Muscle of arm (tissue), 14 donors: ENCODE measurements at places on chromosomes 3 and 15. TPM values are rescaled to one million over a fixed set of nuclear protein-coding genes. Genes with fewer than 3 reads are reported as not detected.

- no peak for DNase-seq
Observed at GRCh38 chr3:4138786-4139431, 164.3 kb upstream of the SETMAR start.

GRCh38 chr3:112847692-112848091, 1.0 kb upstream of the CD200R1L start:
- DNase-seq = no peak

DNA sequence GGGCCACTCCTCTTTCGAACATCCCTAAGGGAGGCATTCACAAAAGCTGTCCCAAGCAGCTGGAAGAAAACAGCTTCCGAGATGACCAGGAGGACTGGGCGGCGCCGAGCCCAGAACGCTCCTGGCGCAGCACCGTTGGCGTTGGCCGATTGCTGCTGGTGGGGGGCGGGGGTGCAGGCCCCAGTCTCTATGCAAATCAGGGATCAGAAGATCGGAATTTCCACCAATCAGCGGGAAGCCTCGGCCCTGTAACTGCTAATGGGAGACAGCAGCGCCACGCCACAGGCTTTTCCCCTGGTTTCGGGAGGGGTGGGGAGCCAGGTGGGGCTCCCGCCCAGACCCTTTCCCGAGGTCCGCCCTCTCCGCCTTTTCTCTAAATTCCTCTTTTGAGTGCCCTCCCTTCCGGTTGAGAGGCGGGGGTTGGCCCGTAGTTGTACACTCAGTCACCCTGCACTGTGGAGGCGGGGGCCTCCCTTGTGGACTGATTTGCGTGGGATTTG, 27.0 kb downstream of the HMCES start:
- peak; percentile 88 for DNase-seq

The SLCO3A1 gene
- 9.8 TPM for polyA plus RNA-seq

The ACP3 gene
- 1.5 TPM for polyA plus RNA-seq

- DNase-seq = no peak
Observed at GRCh38 chr3:71119171-71119570, 464.4 kb downstream of the FOXP1 start.

The SLC51A gene
- polyA plus RNA-seq = 4.8 TPM

- DNase-seq = no peak
Observed at GRCh38 chr15:101170568-101171350, 81.1 kb downstream of the CHSY1 start.

The CLRN1 gene
- polyA plus RNA-seq = 0.67 TPM

DNA sequence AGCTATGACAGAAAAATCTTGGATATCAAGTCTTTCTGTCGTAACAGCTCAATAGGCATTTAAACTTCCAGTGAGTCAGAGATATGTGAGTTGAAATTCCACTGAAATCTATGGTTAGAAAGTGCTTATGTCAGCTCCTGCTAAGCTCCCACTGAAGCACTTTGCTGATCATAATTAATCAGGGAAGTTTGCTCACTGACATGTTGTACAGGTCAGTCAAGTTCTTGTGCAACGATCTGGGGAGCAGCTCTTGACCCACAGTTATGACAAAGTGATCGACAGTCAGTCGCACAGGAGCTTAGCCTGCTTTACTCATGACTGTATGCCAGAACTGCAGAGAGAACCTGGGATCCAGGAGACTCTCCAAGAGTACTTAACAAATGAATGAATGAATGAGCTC, 453.5 kb downstream of the SOX2 start:
- DNase-seq = no peak

- no peak for DNase-seq
Observed at GRCh38 chr3:105798381-105798934, 70.4 kb downstream of the CBLB start.

DNA sequence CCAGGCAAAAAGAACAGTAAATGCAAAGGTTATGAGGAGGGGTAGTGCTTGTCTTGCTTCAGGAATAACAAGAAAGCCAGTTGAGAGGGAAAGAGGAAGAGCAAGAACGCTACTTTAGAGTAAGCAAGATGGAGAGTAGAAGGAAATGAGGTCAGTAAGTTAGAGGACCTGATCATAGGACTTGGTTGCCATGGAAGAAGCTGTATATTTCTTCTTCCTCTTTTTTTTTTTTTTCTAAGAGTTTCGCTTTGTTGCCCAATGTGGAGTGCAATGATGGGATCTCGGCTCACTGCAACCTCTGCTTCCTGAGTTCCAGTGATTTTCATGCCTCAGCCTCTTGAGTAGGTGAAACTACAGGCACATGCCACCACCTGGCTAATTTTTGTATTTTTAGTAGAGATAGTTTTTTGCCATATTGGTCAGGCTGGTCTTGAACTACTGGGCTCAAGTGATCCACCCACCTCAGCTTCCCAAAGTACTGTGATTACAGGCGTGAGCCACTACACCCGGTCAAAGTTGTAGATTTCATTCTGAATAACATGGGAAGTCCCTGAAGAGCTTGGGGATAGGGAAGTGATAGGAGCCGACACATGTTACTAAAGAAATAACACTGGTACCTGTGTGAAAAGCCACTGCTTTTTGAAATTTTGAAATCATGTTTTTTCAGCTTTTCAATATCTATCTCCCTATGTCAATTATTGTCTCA, 527.9 kb upstream of the NAALADL2 start:
- no peak for DNase-seq

DNA sequence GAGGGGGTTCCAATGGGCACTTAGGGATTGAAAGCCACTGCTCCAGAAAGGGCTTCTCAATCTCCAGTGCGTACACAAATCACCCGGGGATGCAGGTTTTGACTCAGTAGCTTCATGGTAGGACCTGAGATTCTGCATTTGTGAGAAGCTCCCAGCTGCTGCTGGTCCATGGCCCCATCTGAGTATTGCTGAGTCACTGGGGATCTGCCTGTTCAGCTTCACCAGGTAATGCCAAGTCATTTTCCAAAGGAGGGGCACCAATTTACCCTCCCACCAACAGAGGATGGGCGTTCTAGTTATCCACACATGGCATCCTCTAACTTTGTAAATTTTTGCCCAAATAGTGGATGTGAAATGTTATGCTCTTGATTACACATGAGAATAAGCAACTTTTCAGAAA, 12.9 kb upstream of the CEMIP start:
- DNase-seq = no peak

The SLC35A5 gene
- polyA plus RNA-seq = 32.8 TPM

The NME9 gene
- not detected for polyA plus RNA-seq
